ENCODE measurements at places on chromosomes 3 and 15.
A peak's percentile ranks its signal among the peaks of the same experiment; 100 is the strongest.

- peak; percentile 22 for DNase-seq
Measured at GRCh38 chr3:27577504-27577903, 93.3 kb upstream of the SLC4A7 start.

DNA sequence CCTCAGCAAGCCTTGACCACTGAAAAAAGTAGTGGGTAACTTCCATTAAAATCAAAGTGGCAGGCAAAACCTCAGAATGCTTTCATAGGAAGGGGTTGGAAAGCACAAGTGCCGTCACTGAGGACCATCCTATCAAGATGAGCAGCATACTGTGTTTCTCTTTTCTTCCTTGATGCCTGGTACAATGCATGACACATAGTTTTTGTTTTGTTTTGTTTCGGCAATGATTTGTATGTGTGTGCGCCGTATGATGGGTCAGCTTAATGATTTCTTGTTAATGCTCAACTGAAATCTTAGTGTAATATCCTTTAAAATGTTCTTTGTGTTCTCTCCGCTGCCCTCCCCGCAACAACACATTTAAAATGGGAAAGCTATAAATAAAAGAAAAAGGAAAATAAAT lies 476.4 kb upstream of the KCNMB2 start:
- DNase-seq = peak; percentile 14

DNA sequence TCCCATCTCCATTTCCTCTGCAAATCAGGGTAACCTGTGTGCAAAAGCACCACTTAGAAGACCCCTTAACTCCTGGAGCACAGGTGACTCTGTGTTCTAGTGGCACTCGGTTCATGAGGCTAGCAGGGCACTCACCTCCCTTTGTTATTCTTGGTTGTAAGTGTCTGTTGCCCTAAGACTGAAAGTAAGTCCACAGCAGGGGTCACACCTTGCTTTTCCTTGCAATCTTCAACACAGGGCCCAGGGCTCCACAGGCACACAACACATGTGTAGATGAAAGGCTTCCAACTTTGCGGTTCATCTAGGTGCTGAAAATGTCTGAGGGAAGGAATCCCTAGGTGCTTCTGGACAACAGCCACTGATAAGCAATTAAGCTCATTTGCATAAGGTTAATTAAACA lies 2.9 kb downstream of the RNU6-1 start:
- no peak for DNase-seq

GRCh38 chr3:60160822-60161748 lies 1090.2 kb downstream of the FHIT start:
- no peak for DNase-seq

DNA sequence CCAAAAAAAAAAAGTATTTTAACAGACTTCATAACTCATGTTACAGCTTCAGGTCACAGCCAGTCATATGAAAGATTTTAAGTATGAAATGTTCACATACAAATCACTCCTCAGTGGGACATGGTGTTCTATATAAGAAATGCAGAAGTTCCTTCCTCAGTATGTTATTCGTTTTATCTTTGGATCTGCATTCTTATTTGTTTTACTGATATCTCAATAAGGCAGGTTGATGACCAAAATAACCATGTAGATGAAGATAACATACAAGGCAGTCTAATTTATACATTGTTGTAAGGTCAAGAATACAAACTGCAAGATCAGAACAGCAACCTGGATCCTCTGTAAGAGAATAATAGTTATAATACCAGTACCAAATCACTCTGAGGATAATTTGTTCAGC lies 75.6 kb downstream of the CHAC1 start:
- DNase-seq = no peak

DNA sequence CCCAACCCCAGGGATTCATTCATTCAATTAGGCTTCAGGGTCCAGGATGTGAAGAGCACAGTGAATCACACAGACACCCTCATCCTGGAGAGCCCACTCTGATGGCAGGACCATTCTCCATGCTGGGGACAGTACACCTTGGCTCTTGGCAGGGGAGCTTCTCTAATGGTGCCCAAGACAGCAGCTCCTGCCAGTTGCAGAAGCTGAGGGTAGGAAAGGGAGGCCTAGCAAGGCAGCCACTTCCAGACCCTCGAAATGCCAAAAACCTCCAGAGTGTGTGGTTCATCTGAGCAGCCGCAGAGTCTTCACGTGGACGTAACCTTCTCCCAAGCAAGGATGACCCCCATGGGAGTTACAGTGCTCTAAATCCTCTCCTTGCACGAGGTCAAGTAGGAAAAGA lies 186.2 kb downstream of the XXYLT1 start:
- DNase-seq = no peak

DNA sequence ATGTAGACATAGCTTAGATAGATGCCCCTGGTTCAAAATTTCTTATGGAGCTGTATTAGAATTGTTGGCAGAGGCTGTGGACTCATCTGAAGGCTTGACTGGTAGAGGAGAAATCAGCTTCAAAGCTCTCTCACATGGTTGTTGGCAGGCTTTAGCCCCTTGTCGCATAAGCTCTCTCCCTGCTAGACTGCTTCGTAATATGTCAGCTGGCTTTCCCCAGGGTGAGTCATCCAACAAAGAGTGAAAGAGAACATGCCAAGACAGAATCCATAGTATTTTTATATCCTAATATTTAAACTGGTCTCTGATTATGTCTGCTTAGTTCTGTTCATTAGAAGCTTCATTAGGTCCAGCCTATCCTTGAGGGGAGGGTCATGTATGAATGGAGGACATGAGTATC lies 427.4 kb upstream of the NAALADL2 start:
- peak; percentile 77 for DNase-seq

GRCh38 chr3:122295266-122296062 lies 29.6 kb upstream of the CSTA start:
- no peak for DNase-seq

- DNase-seq = peak; percentile 18
Measured at GRCh38 chr15:95880630-95881029, 449.9 kb upstream of the NR2F2 start.

DNA sequence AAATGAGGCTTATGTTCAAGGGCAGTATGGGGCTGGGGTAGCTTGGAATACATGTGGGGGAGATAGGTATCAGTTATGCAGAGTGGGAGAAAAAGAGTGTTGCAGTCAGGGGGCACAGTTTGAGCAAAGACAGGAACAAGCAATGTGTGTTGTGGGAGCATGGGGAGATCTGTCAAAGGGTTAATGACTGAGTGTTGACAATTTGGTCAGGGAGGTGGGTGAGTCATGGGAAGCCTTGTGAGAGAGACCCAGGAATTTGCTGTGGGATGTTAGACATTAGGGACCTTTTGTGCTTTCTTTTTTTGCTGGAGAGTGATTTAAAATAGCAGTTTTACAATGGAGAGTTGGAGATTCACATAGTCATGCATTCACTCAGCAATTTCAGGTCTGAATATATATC lies 221.6 kb upstream of the NR2E3 start:
- peak; percentile 77 for DNase-seq

DNA sequence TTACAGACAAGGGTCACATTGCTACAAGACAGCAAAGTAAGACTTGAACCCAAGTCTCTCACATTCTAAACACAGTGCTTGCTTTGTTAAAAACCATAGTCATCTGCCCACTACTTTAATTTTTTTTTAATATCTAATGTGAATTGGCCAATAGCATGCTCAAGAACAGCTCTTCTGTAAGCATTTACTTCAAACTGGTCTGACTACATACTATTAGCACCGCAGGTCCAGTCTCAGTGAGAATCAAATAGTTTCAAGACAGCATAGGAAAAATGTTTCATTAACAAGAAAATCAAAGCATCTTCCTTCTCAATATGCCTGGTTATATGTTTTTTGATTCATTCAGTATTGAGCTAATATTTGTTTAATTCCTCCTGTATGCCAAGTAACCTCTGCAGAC lies 419.9 kb downstream of the ERC2 start:
- no peak for DNase-seq

DNA sequence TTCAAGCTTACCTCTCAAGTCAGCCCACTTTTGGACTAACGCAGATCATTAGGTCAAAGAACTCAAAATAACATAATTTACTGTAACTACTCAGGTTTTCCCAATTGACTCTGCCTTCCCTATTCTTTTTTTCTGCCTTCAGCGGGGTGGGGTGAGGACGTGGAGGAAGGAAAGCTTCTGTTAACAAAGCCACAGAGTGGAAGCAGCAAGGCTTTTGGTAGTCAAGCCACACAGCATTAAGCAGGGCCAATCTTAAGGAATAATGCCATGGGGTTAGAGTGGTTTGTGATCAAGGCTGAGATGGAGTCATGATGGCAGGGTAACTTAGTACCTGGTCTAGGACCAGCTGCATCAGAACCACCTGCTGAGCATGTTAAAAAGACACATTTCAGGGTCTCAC lies 277.5 kb downstream of the TIGIT start:
- DNase-seq = no peak

DNA sequence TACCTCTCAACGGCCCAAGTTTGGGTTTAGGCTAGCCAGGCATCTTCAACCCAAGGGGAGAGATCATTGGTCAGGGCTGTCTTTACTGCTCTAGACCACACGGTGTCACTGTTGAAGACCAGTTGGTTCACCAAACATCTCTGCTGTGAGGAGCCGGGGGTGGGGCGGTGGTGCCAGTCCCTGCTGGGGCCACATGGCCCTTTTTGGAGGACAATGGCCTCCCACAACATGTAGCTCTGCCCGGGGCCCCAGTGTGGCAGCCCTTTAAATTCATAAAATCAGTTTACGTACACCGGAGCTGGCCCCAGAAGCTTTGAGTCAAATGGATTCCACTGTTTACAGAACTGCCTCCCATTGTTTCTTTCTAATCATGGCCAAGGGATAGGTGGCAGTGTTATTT lies 19.1 kb upstream of the TM4SF18 start:
- DNase-seq = peak; percentile 74

GRCh38 chr3:14799146-14799545 lies 19.6 kb upstream of the FGD5 start:
- DNase-seq = peak; percentile 6

GRCh38 chr15:56816781-56817180 lies 83.5 kb upstream of the ZNF280D start:
- DNase-seq = no peak

All from fibroblast of mammary gland (primary cell).